ENCODE measurements at places on chromosomes 4 and X.

DNA sequence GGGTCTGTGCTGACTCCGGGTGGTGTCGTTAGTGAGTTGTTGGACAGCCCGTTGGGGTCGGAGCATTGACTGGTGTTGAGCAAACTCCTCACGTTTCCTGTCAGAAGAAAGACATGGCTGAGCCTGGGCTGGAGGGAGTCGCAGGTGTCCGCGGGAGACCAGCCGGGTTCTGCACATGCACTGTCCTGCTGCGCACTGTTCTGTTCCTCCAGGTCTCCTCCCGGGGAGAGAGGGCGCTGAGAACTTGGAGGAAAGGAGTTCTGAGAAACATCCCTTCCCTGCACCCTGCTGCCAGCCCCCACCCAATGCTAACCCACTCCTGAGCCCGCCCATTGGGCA is 1.1 kb downstream of the ZNF141 start:
- no peak for DNase-seq

- no peak for DNase-seq
These were observed 473.8 kb downstream of the IL15 start for GRCh38 chr4:142110136-142110535.

DNA sequence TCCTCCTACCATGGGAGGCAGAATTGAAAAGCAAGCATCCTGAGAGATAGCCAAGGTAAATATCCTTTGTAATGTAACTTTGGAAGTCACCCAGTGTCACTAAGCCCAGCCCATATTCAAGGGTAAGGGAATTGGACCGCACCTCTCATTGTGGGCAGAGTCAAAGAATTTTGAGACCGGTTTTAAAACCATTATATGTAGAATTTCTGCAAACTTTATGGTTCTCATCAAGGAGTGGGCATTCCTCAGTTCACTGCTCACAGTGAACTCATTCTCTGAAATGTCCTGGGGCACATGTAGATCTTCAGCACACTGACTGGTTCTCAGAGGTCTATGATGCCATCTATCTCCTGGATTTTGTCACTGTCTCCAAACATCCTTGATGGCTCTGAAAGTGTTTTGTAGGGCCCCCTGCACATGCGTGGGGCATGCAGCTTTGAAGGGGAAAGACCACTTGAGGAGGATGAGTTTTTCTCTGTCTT is 35.3 kb upstream of the CHRNA9 start:
- DNase-seq: no peak

GRCh38 chrX:55109306-55109705 is 20.5 kb downstream of the PAGE2 start:
- DNase-seq: no peak

DNA sequence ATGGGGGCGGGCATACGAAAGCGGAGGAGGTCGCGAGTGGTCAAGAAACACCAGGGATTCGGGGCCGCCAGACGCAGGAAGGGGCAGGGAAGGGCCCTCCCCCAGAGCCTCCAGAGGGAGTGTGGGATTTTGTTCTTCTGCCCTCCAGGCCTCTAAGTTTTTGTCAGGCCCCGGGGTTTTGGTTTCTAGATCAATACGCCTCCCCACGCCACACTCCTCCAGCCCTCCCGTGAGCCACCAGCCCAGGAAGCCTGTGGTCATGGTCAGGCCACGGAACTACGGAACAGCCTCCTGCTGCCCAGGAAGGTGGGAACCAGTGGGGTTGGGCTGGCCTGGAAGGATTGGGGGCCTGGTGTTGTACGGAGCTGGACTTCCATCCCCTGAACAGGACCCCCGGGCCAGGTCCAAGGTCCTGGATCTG is 38.4 kb downstream of the CPLX1 start:
- no peak for DNase-seq

GRCh38 chrX:17703201-17703600 is 34.1 kb upstream of the SCML1 start:
- no peak for DNase-seq

GRCh38 chr4:6334203-6334887 is 64.7 kb downstream of the WFS1 start:
- DNase-seq: no peak

- DNase-seq: no peak
These were observed 451.3 kb downstream of the TLL1 start for GRCh38 chr4:166324321-166324720.

GRCh38 chr4:155569960-155570515 is 96.6 kb upstream of the GUCY1A1 start:
- DNase-seq: no peak

DNA sequence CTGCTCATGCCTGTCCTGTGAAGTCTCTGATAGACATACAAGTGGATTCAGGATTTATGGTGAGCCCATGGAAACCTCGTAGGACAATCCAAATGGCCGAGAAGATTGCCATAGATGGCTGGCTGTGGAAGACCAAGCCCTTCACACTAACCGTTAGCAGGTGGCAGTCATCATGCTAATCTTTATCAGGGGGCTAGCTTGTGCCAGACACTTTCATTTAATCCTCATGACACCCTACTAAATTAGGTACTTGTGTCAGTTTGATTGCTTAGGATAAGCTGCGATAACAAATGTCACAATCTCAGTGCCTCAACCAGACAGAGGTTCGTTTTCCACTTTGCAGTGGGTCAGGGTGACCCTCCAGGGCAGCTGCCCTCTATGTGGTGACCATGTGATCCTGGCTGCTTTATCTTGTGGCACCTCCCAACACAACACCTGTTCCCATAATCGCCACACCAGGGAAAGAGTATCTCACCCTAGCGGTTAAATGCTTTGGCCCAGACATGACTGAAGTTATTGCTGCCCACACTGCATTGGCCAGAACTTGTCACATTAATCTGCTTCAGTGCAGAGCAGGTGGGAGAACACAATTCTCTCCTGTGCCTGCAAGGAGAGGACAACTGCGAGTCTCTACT is 60.8 kb downstream of the REPS2 start:
- DNase-seq: no peak

GRCh38 chrX:19569121-19569805 is 54.0 kb upstream of the MAP3K15 start:
- no peak for DNase-seq

GRCh38 chr4:83582289-83582785 is 46.4 kb downstream of the GPAT3 start:
- no peak for DNase-seq

DNA sequence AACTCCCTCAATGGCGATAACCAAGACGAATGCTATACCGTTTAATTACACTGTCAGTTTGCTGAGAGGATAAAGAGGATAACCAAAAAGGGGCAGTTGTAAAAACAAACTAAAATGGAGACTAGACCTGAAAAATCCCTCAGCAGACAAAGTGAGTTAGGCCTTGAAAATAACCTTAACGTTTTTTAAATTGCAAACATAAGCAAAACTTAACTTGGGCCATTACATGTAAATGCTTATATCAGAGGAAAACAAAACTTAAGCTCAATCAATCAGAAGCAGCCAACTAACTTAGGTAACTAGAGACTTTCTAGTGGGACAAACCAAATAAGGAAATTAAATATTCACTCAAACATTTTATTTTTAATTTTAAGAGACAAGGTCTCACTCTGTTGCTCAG is 17.0 kb upstream of the TAPT1 start:
- no peak for DNase-seq

DNA sequence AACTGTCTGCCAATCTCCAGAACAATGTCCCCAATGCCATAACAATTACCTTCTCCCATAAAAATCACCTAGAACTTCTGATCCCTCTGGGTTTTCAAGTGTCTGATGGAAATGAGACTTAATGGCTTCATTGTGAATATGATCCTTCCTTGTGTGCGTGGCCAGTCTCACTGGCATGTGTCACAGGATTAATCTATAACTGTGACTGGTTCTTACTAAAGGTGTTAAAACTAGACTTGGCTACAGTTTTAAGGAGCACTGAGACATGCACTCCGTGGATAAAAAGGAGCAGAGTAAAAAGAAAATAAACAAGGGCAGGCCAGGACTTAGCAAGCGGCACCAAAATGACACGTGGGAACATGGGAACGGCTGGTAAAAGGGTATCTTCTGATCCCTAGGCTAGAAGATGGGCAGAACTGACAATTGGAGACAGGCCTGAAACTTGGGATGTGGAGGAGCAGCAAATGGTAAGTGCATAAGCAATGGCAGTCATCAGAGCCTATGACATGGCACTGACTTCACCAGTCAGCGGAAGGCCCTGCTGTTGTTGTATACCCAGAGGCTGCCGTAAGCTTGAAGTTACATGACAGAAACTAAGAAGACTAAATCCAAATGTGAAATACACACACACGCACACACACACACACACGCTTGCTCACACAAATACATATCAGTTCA is 256.6 kb upstream of the NOCT start:
- DNase-seq: no peak

- DNase-seq: no peak
These were observed 376.5 kb downstream of the CCSER1 start for GRCh38 chr4:90503677-90504076.

DNA sequence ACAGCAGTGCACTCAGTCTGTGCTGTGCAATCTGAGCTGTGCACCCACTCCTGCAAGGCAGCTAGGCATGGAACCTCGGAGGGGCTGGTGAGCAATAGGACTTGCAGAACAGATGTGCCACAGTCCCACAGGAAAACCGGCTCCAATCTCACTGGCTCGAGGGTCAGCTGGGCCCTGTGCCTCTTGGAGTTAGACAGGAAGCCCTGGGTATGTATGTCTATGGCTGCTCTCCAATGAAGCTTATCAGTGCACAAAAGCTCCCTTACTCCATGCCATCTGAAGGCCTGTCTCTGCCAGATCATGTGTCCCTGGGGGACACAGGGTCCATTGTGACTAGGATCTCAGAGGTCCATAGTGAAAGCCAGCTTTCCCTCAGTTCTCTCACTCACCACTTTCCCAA is 335.8 kb downstream of the SH3BGRL start:
- no peak for DNase-seq

DNA sequence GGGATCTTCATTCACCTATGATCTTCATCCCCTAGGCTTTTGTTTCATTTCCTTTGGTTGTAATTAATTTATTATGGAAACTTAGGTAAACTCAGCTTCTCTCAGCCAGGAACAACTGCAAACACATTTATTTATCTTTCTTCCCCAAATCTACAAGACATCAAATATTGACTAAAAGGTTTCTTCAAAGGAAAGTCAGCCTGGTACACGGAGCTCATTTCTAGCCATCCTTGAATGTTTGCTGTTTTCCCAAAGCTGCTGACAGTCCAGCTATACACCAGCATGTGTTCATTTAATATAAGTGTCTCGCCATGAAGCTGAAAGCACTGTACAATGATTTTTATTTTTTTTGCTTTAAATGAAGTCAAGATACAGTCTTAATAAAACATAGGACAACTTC is 16.8 kb downstream of the RBM47 start:
- no peak for DNase-seq

- DNase-seq: no peak
These were observed 191.9 kb upstream of the STK26 start for GRCh38 chrX:131831185-131831520.

- DNase-seq: no peak
These were observed 35.4 kb upstream of the TMEM184C start for GRCh38 chr4:147581606-147582350.

GRCh38 chrX:2243913-2244460 is 256.8 kb downstream of the DHRSX start:
- no peak for DNase-seq

DNA sequence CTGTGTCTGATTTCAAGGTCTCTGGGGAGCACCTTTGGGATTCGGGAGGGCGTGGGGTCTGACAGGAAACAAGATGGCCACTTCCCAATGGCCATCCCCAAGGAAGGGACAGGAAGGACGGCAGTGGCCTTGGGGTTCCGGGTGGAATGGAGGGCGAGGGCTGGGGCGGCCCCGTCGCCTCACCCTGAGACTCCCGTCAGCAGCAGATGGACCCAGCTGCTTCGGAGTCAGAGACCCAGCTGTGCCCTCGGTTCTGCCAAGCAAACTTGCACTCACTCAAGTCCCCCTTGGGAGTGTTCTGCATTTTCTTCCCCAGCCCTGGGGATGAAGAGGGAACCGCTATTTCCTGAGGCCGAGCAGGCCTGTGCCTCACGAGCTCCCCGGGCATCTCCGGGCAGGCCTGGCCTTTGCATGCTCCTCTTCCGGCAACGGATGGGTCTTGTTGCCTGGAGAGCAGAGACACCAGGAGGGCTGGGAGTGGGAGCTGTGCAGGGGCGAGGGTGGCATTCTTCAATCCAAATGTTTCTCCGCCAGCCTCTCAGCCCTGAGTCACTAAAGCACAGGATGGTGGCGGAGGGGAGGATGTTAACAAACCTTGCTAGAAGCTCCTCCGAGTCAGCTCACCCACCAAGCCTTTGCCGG is 6.8 kb upstream of the DUSP9 start:
- no peak for DNase-seq

- DNase-seq: no peak
These were observed 1321.1 kb downstream of the RAPGEF2 start for GRCh38 chr4:160423879-160424451.

DNA sequence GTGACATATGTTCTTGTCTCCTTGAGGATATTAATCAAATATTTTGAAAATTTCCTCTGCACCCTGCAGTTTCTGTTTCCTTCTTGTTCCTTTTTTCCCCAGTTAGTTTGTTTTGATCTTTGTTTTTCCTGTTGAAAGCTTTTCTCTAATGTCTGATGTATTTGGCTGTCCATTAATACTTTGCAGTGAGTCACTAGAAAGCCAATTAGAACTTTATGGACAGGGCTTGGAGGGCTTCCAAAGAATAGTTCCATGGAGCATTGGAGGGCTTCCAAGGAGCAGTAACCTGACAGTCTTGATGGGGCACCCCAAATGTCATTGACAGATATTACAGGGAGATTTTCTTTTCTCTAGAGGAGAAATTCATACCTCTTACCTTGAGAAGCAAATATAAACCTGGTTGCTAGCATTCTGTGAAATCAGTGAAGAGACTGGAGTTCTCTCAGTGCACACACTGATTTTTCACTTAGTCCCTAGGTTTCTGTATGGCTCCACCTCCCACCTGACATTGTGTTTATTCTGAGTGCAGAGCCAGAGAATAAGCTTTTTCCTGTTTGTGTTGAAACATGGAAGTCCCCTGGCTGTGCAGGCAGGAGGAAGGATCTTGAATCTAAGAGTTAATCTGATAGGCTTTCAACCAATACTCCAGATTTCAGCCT is 26.5 kb downstream of the SPARCL1 start:
- DNase-seq: no peak

DNA sequence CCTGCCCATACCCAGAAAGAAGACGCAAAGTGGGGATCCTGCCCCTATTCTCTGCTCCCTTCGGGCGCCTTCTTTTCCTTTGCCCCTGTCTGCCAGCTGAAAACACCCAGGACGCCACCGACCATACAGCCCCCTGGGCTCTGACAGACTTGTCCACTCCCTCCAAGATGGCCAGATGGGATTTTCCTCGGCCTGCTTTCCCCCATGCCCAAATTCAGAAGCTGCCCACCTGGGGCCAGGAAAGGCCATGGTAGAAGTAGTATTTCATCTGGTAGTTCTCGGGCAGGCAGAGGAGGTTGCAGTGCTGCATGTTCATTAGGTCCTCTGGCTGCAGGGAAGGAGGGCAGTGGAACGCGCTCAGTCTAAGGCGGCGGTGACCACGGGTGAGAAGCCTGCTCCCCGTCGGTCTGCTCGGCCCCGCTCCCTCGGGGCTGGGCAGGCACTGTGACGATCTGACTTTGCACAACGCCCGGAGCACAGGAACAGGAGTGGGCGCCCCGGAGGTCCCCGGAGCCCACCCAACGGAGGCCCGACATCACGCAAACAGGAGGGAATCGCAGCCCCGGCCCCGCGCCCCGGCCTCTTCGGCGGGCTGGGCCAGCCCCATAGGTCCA is 582 bp downstream of the NAA10 start:
- DNase-seq: no peak

- no peak for DNase-seq
These were observed 237.6 kb downstream of the SCFD2 start for GRCh38 chr4:53128231-53128630.

GRCh38 chr4:35399912-35400311 is 844.4 kb downstream of the ARAP2 start:
- no peak for DNase-seq

Data from type B pancreatic cell (in vitro differentiated cells).